ENCODE measurements at places on chromosomes 5 and 9.

DNA sequence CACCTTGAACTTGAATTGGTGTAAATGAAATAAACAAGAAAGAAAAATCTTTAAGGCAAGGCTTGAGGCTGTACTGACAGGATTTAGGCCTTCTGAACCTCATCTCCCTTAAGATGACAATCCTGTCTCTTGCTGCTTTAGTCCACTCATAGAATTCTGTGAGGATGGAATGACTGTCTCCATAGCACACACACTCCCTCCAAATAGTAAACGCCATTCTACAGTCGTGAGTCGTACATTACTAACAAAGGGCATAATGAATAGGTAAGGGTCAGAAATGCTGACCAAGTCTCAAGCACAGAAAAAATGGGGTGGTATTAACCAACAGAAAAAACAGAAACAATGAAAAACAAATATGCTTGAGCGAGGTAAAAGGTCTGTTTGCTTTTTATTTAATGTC lies 71.8 kb upstream of the SIMC1 start:
- DNase-seq = no peak

- no peak for DNase-seq
Observed at GRCh38 chr5:123303802-123304201, 119.4 kb downstream of the CEP120 start.

- no peak for DNase-seq
Observed at GRCh38 chr9:7366121-7366520, 433.5 kb downstream of the DMAC1 start.

DNA sequence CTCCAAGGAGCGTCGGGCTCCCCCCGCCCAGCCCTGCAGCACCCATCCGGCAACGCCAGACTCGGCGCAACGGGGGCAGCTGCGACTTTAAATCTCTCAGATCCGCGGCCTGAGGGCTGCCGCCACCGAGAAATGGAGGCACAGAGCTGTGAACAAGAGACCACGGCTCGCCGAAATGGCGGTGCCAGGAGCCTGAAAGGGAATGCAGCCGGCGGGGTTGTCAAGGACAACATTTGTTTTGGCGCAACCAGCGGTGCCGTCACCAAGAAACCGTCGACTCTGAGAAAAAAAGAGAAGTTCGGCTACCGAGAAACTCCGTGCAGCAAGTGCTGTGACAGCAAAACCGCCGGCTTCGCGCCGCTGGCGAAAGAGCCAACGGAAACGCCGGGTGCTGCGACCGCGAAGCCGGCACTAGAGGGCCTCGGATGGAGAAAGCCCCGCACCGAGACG lies 2.1 kb upstream of the ANXA2R start:
- DNase-seq = peak; percentile 83

DNA sequence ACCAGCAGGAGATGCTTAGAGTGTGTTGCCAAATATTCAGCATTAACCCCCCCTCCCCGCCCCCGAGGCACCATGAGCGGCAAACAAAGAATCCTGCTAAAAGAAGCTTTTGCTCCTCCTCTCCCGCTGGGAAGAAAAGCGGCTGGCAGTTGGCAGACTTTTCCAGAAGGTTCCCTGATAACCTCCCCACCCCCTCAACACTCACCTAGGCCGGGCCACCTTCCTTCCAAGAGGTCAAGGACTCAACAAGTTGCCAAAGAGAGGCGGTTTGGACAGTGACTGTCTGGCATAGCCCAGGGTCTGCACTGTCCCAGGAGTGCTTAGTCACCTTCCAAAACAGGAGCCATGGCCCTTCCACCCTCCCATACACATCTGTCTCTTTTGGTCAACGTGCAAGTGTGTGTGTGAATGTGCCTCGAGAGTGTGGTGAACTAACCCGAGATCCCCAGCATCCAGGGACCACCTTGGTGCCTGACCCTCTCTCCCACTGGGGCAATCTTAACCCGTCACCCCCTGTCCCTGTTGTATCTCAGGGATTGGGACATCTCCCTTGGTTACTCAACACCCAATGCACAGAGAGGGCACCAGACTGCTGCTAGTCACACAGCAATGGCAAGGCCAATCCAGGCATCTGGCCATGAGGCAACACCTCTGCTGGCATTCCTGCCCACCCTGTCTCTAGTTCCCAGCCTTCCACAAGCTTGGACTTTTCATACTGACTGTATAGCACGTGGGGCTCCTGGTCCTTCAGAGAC lies 18.9 kb downstream of the CAMK2A start:
- no peak for DNase-seq

DNA sequence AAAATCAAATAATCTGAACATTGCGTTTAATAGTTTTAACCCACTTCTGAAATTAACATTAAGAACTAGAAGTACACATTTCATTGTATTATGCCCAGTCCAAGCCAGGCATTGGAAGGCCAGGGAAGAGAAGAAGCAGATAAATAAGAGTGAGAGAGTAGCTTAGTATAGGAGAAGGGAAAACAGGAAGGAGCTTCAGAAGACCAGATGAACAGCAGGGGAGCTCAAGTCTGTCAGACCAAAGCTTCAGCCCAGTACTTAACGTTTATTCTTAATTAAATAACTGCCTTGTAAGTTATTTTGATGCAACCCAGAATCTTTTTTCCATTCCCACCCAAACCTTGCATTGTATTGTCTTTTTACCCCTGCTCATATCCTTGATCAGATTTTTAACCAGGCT lies 11.5 kb upstream of the FAM120AOS start:
- DNase-seq = no peak

GRCh38 chr5:65734921-65735320 lies 12.9 kb downstream of the NLN start:
- no peak for DNase-seq

All from left hindlimb (tissue), 1 donor.